ENCODE measurements at places on chromosomes 16 and 17.

- DNase-seq, result no peak
These were observed 151.0 kb upstream of the RBL2 start for GRCh38 chr16:53282975-53283946.

DNA sequence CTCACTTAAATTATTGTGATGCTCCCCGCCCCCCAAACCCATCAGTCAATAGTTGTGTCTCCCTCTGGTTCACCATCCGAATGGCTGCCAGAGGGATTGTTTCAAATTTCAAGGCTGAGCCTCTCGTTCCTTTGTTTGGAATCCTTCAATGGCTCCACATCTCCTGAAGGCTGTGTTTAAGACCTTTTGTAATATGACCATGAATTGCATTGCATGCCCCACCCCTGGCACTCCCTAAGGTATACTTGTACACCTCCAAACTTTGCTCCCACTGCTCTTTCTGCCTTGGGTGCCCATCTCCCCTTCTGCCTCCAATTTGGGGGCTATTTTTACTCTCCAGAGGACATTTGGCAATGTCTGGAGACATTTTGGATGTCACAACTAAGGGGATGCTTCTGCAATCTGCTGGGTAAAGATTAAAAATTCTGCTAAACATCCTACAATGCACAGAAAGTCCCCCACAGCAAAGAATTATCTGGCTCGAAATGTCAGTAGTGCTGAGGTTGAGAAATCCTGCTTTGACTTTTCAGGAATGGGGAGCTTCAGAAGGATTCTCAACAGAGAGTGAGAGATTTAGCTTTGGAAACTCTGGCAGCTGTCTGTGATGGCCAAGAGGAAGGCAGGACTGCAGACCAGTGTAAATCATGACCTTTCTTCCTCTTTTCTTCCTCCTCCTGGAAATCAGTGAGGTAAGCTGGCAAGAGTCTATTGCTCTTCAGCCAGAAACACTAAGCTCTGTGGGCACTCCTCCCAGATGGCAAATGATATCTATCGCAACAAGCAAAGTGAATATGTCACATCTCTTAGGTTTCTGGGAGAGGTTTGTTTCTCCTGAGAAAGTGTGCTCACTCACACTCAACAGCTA is 8.7 kb upstream of the IL4R start:
- no peak for DNase-seq

DNA sequence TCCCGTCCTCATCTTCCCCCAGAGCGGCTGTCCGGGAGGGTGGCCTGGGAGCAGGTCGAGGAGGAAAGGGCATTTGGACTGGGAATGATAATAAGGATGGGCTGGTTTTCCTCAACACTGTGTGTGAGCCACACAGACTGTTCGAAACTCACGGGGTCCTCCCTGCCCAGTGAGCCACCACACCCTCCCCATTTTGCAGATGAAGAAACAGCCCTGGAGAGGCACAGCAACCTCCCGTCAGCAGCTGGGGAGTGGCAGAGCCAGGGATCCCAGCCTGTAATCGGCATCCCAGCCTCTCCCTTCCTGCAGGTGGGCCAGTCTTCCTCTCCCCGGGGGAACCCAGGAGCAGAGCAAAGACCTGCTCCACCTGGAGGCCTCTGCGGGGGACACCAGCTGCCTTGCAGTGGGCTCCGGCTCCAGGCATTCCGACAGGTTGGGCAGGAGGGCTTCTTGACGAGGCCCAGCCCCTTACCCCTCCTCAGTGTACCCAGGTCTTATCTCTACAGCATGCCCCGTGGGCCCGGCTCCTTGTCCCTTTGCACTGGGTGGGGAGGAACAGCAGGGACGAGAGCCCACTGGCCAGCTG is 23.8 kb downstream of the ENGASE start:
- DNase-seq, result no peak

DNA sequence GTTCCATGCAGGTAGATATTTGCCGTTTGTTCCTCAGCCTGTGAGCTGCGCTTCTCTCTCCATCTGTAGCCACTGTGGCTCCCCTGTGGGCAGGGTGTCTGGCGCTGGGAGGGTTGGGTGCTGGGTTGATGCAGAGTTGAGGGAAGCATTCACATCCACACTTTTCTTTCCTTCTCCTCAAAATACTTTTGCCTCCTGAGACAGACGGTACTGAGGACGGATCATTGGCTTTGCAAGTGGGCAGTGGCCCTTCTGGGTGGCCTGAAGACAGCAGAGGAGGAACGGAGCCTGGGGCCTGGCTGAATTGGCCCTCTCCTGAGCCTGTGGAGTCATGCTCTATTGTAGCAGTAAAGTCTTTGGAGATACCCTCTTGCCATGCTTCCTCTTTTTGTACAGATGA is 43.0 kb downstream of the NKD1 start:
- DNase-seq, result no peak

DNA sequence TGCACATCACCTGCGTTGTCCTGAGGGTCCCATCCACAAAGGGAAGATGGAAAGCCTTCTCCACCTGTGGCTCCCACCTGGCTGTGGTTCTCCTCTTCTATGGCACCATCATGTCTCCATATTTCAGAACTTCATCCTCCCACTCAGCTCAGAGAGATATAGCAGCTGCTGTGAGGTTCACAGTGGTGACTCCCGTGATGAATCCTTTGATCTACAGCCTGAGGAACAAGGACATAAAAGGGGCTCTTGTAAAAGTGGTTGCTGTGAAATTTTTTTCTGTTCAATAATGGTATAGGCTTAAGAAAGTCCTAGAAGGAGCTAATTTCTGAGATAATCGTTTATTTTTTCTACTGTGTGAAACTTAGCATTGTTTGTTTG is 18.7 kb downstream of the ZNF200 start:
- DNase-seq, result no peak

- DNase-seq, result no peak
These were observed 7.5 kb downstream of the N4BP1 start for GRCh38 chr16:48602356-48603014.

DNA sequence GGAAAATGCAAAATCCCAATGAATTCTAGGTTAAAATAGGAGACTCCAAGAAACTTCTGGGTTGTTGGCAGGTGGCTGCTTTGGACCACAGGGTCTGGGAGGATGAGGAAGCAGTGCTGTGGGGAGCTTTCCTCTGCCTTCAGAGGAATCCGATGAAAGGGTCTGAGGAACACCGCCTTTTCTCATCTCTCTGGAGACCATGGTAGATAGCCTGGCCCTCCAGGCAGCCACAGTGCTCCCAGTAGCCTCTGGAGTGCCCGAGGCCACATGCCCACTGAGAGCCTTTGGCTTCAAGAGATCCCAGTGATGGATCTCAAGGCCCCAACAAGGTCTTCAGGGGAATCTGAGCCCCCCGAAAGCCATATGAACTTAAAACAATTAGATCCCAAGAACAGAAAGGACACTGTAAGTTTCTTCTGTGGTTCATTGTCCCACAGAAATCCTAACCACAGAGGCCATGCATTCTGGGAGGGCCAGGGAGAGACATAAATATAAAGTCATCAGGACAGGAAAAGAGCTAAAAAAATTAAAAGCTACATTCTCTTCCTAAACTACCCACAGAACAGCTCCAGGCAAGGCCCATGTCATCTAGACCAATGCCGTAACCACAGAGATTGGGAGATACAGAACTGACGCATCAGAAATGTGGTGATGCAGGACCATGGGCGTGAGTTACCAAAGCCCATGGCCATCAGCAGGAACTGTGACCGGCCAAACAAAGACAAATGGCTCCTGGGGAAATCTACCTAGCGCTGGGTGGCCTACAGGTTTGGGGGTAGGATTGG is 24.3 kb downstream of the TK2 start:
- peak; percentile 73 for DNase-seq
